ENCODE measurements at places on chromosomes 2 and 18.
A peak's percentile ranks its signal among the peaks of the same experiment; 100 is the strongest.

DNA sequence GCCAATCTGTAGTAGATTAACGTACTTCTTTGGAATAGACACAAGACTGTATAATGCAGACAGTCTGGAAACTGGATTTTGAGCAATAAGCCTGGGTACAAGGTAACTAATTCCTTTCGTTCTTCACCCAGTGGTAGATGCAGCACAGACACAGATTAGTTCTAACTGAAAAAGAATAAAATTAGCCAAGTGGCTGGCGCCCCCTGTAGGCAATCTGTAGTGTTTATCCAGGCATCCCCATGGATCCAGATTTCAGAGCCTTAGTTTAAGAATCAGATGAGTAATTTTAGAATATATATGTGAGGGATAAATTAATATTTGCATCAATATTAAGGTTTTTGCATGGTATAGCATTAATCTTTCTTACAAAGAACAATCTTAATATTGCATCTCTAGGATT, 563.9 kb downstream of the DCC start:
- no peak for DNase-seq

DNA sequence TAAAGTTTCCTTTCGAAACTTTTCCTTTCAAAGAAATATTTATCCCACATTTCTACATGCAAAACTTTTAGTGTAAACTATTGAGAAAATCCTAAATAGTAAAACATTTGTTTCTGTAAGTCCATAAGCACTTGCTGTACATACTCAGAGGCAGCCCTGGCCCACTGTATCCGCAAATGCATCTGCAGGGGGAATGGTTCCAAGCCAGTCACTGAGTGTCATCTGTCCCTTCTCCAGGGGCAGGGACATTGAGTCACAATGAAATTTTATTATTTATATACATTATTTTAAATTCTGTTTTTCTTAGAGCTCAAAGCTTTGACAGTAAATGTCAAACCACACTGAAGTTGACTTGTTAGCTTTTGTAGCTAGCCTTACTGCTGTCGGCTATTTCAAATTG, 367.2 kb downstream of the MTX2 start:
- no peak for DNase-seq

GRCh38 chr18:25306671-25307070, 45.3 kb downstream of the ZNF521 start:
- DNase-seq: peak; percentile 59

- DNase-seq: no peak
Measured at GRCh38 chr2:50004667-50005066, 850.4 kb upstream of the FSHR start.

GRCh38 chr2:198890490-198890889, 567.2 kb downstream of the SATB2 start:
- no peak for DNase-seq

DNA sequence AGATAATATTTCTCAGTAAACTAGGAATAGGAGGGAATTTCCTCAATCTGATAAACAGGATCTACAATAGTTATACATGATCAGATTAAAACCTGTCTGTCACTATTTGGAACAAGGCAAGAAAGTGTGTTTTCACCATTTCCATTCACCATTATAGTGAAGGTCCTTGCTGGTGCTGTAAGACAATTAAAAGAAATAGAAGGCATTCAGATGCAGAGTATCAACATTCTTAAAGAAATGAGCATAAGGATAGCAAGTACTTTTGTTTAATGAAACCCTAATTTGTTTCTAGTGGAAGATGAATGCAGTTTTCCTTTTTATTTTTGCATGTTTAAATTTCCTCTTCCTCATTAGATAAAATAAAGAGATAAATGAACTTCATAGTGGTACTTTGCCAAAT, 693.7 kb downstream of the PLCL1 start:
- DNase-seq: no peak

- DNase-seq: peak; percentile 82
Measured at GRCh38 chr2:5546181-5546580, 146.0 kb upstream of the SOX11 start.
